ENCODE measurements at places on chromosomes 6 and 20. TPM values are rescaled to one million over a fixed set of nuclear protein-coding genes. Genes with fewer than 3 reads are reported as not detected.
A peak's percentile ranks its signal among the peaks of the same experiment; 100 is the strongest.

The MUC22 gene
- not detected for total RNA-seq

The PRICKLE4 gene
- total RNA-seq, result not detected

The KCNQ5 gene
- 14.9 TPM for total RNA-seq

GRCh38 chr20:3168079-3168828 lies 5.1 kb downstream of the LZTS3 start:
- DNase-seq, result no peak
- H3K4me1 ChIP-seq, result peaks cover 13% of the 10 kb centered on the region
- H3K27ac ChIP-seq, result no peak overlapping the region
- H3K27me3 ChIP-seq, result peaks cover 14% of the 10 kb centered on the region
- H3K36me3 ChIP-seq, result no peaks in the 10 kb centered on the region

GRCh38 chr6:36929152-36929551 lies 25.4 kb upstream of the PI16 start:
- H3K27ac ChIP-seq, result no peak overlapping the region
- DNase-seq, result no peak
- peaks cover 3% of the 10 kb centered on the region for H3K36me3 ChIP-seq

GRCh38 chr20:38825901-38826625 lies 20.6 kb downstream of the PPP1R16B start:
- DNase-seq, result no peak
- no peaks in the 10 kb centered on the region for H3K27me3 ChIP-seq
- peak overlapping the region; percentile 53 for H3K27ac ChIP-seq

DNA sequence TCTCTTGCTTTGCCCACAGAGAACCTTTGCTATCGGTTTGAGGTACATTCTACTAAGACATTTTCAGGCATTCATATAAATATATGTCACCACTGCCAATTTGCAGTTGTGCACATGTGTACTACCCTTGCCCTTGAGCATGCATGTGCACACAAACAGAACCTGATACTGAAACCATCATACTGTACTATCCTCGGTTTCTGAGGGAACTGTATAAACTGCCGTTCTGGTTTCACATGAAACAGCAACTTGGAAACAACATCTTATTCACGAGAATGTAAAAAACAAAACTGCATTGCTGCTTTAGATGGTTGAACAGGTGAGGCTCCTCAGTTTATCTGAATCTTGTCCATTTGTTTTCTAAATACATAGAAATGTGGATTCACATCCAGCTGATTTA lies 151.2 kb upstream of the TMEM170B start:
- H3K27ac ChIP-seq, result peak overlapping the region; percentile 1
- no peak overlapping the region for H3K4me3 ChIP-seq
- H3K4me1 ChIP-seq, result peaks cover 34% of the 10 kb centered on the region
- DNase-seq, result no peak
- H3K27me3 ChIP-seq, result peaks cover 2% of the 10 kb centered on the region

Data from activated CD8-positive, alpha-beta T cell treated with anti-CD3 and anti-CD28 coated beads for 36 hours (primary cell).